ENCODE measurements at places on chromosomes 6 and 20.

DNA sequence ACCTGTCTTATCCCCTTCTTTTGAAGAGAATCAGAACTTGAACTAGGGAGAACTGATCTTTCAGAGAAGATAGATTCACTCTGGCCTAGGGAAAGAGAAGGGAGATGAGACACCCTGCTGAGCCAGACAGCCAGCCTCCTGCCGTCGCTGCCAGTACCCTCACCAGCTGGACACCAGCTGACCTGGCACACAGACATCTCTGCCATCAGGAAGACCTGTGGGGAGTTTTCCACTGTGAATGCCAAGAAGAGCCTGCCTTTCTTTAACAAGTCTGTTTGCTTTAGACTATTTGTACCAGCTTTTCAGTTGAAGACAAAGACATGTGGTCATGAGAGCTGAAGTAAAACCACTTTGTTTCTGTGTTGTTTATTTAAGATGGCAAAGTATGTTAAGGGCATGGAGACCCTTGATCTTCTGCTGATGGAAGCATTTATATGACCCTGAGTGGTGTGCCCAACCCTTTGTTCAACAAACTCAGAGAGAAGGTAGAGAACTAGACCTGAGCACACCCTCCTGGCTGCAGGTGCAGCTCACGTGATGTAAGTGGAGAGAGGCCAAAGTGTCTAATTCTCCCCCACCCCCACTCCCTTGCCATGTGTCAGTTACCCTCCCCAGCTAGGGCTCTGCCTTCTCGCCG, 82.3 kb upstream of the SLC24A3 start:
- no peak for DNase-seq

DNA sequence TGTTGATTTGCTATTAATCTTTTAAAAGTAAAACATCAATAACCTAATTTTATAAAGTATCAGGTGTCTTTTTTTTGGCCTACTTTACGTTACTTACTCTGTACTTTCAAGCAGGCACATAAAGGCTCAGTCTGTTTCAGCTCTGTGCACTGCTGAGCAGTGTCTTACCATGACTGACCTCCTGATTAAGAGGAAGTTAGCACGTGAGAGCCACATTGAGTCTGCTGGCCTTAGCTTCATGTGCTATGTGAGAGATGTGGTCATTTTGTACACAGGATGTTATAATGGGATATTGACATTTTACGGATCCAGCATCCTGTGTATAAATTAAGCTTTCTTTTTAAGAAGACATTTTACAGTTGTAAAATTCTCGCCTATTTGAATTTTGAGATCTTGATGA, 31.9 kb downstream of the ARID1B start:
- no peak for DNase-seq

DNA sequence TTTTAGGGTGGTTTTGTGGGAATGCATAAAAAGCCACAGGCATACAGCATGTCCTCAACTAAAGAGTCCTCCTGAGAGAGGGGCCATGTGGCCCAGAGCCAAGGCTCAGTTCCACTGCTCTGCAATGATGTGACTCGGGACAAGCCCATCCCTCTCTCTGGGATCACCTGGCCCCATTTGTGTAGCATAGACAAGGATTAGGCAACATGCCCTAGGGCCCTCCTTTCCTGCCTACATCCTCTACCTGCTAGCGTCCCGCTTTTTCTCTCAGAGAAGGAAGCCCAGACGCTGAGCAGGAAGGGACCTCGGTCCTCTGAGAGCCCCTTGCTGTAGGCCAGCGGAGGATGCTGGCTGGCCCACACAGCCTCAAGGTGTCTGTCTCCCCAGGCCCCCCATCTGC, 8.8 kb downstream of the TGM2 start:
- no peak for DNase-seq

DNA sequence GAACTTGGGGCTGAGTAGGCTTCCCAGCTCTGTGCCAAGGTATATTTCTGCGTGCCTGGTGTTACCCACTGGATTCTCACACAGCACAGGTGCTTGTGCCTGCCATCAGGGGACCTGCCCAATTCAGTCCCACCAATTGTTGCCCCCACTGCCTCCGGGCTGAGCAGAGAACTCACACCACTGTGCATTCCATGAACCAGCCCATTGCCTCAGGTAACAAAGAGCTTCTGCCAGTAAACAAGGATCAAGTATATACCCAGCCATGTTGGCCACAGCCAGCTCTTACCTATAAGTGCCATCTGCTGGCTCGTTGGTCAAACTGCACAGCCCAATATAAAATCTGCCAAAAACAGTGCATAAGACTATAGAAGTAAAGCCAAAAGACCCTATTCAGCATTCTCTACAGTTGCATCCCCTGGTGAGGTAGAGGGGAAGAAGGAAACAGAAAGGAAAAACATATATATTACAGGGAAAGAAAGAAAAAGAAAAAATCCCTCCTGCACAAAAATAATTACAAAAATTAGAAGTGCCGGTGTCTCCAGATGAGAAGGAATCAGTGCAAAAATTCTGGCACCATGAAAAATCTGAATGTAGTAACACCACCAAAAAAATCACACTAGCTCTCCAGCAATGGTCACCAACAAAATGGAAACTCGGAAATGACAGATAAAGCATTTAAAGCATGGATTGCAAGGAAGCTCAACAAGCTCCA, 241.4 kb downstream of the IBTK start:
- DNase-seq: no peak

- DNase-seq: no peak
Observed at GRCh38 chr20:1045860-1046418, 43.8 kb upstream of the RSPO4 start.

DNA sequence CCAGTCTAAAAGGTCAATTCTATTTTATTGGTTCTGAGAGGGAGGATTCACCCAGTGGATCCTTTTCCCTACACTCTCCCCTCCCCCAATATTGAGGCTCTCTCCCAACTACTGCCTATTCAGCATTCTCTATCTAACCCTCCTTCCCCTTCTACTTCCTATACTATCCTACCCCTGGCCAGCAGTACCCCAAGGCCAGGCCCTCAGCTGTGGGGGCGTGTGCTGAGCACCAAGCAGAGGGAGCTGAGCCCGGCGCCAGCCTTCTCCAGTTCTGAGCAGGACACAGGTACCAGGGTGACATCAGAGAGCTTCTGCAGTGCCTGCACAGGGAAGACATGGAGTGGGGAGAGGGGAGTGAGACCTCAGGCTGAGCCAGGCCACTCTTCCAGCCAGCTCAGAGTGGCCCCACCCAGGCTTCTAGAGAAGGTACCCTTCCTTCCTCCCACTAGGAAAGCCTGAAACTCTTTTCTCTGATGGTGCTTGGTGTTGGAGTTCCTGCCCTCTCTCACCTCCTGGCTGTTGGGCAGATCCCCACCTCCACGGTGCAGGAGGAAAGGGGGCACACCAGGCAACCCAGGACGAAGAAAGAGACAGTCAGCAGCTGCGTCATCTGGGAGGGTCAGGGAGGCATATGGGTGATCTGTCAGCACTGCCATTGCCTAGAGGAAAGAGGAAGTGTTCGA, 1.9 kb downstream of the DDAH2 start:
- peak; percentile 23 for DNase-seq

DNA sequence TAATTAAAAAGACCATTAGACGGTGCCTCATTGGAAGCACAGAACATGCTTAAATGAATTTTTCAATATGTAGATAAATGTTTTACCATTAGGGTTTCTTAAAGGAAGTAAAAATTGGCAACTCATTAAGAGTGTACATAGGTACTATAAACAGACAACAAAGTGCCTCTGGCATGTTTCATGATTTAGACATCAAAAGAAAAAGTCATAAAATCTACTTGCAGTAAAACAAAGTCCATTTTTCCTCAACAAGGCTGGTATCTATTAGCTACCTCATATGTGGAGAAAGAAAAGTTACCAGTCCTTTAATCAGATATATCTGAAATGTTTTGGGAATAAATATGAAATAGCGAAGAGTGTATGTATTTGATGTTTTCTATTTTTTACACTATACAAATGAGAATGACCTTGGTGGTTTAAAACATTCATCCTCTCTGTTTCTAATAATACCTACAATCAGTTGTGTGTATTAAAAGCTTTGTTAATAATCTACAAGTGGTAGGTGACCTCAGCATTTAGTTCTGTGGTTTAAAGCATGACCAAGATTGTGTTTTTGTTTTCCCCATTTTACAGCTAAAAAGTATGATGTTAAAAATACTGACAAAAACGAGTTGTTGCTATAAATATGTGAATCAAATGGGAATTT, 87.5 kb downstream of the HDGFL1 start:
- no peak for DNase-seq

DNA sequence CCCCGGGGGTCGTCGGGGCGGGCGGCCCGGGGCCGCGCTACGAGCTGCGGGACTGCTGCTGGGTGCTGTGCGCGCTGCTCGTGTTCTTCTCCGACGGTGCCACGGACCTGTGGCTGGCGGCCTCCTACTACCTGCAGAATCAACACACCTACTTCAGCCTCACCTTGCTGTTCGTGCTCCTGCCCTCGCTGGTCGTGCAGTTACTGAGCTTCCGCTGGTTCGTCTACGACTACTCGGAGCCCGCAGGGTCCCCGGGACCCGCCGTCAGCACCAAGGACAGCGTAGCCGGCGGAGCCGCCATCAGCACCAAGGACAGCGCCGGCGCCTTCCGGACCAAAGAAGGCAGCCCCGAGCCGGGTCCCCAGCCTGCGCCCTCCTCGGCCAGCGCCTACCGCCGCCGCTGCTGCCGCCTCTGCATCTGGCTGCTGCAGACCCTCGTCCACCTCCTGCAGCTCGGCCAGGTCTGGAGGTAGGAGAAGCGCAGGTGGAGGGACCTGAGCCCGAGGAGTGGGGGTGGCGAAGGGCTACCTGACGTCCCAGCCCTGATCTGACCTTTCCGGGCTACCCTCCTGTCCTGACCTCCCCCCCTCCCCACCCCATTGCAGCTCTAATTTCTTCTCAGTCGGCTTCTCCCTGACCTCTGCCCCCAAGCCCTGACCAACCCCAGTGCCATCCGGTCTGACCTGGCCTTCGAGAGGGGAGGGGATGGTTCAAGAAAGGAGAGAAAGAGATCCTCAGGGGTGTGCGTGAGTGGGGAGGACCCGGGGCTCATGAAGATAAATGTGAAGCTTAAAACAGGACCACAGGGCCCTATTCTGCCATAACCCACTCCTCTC, 558 bp downstream of the XKR7 start:
- DNase-seq: peak; percentile 58

GRCh38 chr20:2042400-2042799, 48.5 kb upstream of the PDYN start:
- no peak for DNase-seq

DNA sequence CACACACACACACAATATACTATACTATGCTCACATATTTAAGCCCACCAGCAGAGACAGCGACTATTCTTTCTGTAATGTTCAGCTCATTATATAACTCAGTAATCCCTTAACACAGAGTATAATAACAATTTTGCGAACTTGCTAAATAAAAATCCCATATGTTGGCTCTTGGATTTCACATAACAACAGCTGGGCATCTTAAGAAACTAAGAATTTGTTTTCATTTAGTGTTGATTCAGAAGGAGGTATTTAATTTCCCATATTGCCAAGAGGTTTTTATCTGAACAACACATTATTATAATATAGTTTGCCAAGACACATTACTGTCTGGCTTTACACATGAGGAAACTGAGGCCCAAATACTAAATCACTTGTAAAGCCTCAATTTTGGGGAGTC, 7.4 kb downstream of the ECT2L start:
- DNase-seq: no peak

Measured in CD4-positive, alpha-beta T cell treated with Interleukin-6 at 100 ng/mL for 8 hours (primary cell).